ENCODE measurements at places on chromosomes 4 and X.

- peaks cover 34% of the 10 kb centered on the region for H3K27me3 ChIP-seq
- no peak for DNase-seq
Measured at GRCh38 chr4:25656031-25656430, 380 bp downstream of the SLC34A2 start.

GRCh38 chr4:102244878-102245535, 100.3 kb downstream of the SLC39A8 start:
- no peaks in the 10 kb centered on the region for H3K36me3 ChIP-seq
- DNase-seq, result no peak
- H3K4me3 ChIP-seq, result no peak overlapping the region

GRCh38 chrX:154918060-154918483, 31.9 kb downstream of the F8A1 start:
- H3K36me3 ChIP-seq, result no peaks in the 10 kb centered on the region
- H3K4me1 ChIP-seq, result peaks cover 3% of the 10 kb centered on the region
- H3K27ac ChIP-seq, result no peak overlapping the region
- peak overlapping the region; percentile 56 for H3K4me3 ChIP-seq
- H3K27me3 ChIP-seq, result peaks cover 20% of the 10 kb centered on the region
- peak; percentile 51 for DNase-seq

DNA sequence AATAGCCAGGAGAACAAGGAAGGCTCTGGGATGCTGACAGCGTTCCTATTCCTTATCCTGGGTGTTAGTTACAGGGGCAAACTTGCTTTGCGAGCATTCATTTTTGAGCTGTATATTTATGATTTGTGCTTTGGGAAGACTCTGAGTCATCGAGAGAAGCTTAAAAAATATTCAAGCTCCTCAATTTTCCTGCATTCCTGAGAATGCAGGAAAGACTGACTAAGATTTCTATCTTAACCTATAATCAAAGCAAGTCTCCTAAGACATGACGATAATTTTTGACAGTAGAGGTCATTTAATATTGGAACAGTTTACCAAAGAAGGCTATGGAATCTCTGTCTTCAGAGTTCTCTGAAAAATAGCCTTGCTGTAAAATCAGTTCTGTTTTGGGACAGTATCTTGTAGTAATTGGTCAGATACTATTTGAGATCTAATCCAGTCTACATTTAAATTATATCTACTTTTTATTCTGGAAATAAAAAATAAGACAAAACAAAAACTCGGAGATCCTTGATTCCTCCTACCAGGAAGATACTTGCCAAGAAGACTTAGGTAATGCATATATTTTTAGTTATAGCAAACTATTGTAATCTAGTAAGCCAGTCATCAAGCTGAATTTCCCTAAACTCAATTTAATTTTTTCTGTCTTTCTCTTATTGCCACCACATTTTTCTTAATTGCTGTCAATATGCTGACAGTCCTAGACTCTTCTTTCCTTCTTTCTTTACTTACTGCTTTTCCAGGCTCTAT, 31.7 kb downstream of the BBS12 start:
- H3K27ac ChIP-seq, result peak overlapping the region; percentile 9
- H3K36me3 ChIP-seq, result no peaks in the 10 kb centered on the region
- peaks cover 35% of the 10 kb centered on the region for H3K4me1 ChIP-seq
- no peaks in the 10 kb centered on the region for H3K27me3 ChIP-seq

GRCh38 chr4:69995526-69996016, at the start of gene STATH:
Gene STATH (plus strand): TSS chr4:69995966. CDS start chr4:69998438, 2,472 bp downstream.
- no peak for DNase-seq
- no peaks in the 10 kb centered on the region for H3K36me3 ChIP-seq
- no peak within 1 kb of the TSS for H3K27ac ChIP-seq

DNA sequence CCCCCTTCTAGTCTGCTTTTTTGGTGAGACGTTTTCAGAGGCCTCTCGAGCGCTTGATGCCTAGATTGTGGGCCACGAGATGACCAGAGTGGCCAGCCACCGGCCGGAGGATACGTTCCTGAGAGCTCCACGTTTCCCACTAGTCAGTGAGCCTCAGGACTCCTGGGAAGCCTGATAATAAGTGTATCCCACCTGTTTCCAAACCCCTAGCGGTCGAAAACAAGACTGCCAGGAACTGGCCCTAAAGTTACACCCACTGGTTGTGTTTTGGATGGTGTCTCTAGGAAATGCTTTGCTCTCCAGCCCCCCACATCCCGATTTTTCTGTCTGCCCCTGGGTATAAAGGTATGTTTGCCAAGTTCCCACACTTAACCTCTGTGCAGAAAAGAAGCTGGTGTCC, 4.6 kb upstream of the RS1 start:
- DNase-seq, result no peak
- no peak overlapping the region for H3K4me3 ChIP-seq
- peaks cover 11% of the 10 kb centered on the region for H3K4me1 ChIP-seq

- no peak overlapping the region for H3K4me3 ChIP-seq
- no peak for DNase-seq
- peaks cover 6% of the 10 kb centered on the region for H3K27me3 ChIP-seq
- H3K27ac ChIP-seq, result no peak overlapping the region
- no peaks in the 10 kb centered on the region for H3K36me3 ChIP-seq
Measured at GRCh38 chr4:4758681-4759080, 100.8 kb upstream of the MSX1 start.

GRCh38 chrX:40644821-40645358, 2.5 kb downstream of the CXorf38 start:
- H3K27me3 ChIP-seq, result peaks cover 5% of the 10 kb centered on the region
- peak; percentile 65 for DNase-seq
- H3K36me3 ChIP-seq, result peaks cover 50% of the 10 kb centered on the region
- peak overlapping the region; percentile 95 for H3K27ac ChIP-seq

- no peak for DNase-seq
- H3K4me1 ChIP-seq, result no peaks in the 10 kb centered on the region
- peaks cover 50% of the 10 kb centered on the region for H3K27me3 ChIP-seq
- H3K4me3 ChIP-seq, result no peak overlapping the region
- no peak overlapping the region for H3K27ac ChIP-seq
- H3K36me3 ChIP-seq, result no peaks in the 10 kb centered on the region
Measured at GRCh38 chr4:76637712-76638361, 202.8 kb downstream of the SHROOM3 start.

GRCh38 chr4:1082215-1083182, 30.9 kb downstream of the RNF212 start:
- H3K27me3 ChIP-seq, result peaks cover 31% of the 10 kb centered on the region
- no peak overlapping the region for H3K27ac ChIP-seq
- H3K4me3 ChIP-seq, result no peak overlapping the region
- H3K36me3 ChIP-seq, result no peaks in the 10 kb centered on the region
- no peak for DNase-seq
- peaks cover 5% of the 10 kb centered on the region for H3K4me1 ChIP-seq

GRCh38 chr4:41207291-41207831, 7.0 kb downstream of the APBB2 start:
- H3K4me3 ChIP-seq, result no peak overlapping the region
- H3K27me3 ChIP-seq, result peaks cover 43% of the 10 kb centered on the region
- H3K4me1 ChIP-seq, result no peaks in the 10 kb centered on the region
- H3K27ac ChIP-seq, result no peak overlapping the region

DNA sequence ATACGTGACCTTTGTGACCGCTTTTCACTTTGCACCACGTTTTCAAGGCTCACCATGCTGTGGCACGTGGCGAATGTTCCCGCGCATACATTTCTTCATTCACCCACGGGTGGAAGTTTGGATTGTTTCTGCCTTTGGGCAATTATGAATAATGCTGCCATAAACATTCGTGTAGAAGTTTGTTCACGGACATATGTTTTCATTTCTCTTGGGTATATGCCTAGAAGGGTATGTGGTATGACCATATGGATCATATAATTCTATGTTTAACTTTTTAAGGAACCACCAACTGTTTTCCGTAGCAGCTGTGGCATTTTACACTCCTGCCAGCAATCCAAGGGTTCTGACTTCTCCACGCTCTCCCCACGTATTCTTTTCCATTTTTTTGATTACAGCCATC, 60.9 kb upstream of the MXD4 start:
- H3K36me3 ChIP-seq, result peaks cover 5% of the 10 kb centered on the region
- H3K27ac ChIP-seq, result no peak overlapping the region
- H3K4me3 ChIP-seq, result no peak overlapping the region
- H3K4me1 ChIP-seq, result no peaks in the 10 kb centered on the region
- no peak for DNase-seq
- H3K27me3 ChIP-seq, result no peaks in the 10 kb centered on the region

DNA sequence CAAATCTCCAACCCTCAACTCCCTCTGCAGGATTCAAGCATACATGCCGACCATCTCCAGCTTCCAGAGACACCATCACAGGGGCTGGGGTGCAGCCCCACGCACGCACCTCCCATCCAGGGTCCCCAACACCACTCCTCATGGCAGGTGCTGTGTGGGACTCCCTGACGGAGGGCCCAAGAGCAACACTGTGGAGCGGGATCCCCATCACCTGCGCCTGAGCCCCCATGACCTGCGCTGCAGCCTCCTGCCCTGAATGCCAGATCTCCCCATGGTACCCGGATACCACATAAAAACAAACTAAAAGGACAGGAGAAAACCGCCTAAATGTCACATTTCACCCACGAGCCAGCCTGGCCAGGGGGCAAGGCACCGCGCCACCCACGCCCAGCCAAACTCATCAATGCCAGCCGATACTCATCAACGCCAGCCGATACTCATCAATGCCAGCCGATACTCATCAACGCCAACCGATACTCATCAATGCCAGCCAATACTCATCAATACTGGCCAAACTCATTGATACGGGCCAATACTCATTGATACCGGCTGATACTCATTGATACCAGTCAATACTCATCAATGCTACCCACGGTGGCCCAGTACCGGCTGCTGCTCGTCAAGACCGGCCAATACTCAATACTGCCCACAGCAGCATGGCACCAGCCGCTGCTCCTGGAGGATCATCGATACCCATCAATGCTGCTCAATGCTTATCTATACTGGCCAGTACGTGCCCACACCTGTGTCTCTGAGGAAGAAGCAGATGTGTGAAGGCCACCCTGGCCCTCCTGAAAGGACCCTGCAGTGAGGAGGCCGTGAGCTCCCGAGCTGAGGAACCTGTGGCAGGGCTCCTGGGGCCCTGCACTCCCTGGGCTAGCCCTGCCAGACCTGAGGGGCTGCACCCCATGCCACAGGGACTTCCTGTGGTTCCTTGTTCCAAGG, 6.2 kb downstream of the CTBP1 start:
- peak overlapping the region; percentile 79 for H3K27ac ChIP-seq
- peaks cover 78% of the 10 kb centered on the region for H3K36me3 ChIP-seq
- peaks cover 52% of the 10 kb centered on the region for H3K4me1 ChIP-seq
- DNase-seq, result no peak

GRCh38 chrX:132622130-132622529, 133.3 kb upstream of the MBNL3 start:
- peaks cover 8% of the 10 kb centered on the region for H3K4me1 ChIP-seq
- H3K36me3 ChIP-seq, result no peaks in the 10 kb centered on the region
- H3K27ac ChIP-seq, result peak overlapping the region; percentile 30
- no peak overlapping the region for H3K4me3 ChIP-seq
- peak; percentile 66 for DNase-seq
- H3K27me3 ChIP-seq, result peaks cover 54% of the 10 kb centered on the region

DNA sequence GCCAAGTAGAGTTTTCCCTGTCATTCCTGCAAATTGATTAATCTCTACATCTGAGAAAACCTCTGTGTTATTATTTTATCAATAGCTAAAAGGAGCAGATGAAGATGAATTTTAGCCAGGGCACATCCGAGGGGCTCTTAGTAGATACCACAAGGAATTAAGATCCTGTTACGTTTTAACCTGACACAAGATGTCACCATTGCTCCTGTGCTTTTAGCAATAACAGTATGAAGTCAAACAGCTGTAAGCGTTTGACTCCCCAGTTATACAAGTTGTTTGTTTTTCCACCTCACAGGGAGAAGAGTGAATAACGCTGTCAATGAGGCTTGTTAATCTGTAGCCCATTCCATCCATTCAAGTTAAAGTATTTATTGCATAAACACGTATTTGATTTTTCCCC, 76.0 kb upstream of the AP1S2 start:
- H3K4me3 ChIP-seq, result no peak overlapping the region
- H3K36me3 ChIP-seq, result no peaks in the 10 kb centered on the region
- DNase-seq, result no peak

DNA sequence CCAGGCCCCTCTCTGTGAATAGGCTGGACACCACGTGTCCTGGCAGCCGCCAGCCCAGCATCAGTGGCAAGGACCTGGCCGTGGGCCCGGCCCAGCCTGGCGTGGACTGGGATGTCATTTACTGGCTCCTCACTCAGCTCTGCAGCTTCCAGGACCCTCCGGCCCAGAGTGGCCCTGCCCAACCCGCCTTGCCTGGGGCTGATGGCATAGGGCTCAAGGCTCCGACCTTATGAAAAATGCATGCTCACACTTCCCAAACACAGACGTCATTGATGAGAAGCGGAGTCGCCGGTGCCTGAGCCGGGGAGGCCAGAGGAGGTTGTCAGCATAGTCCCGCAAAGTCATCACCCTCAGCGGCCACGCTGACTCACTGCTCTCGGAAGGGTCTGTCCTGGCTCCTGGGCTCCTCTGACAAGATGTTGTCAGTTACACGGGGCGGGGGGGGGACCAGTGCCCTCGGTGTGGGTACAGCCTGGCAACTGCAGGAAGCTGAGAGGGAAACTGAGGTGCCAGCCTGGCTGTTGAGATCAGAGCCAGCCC, 14.3 kb downstream of the CFAP99 start:
- H3K27ac ChIP-seq, result no peak overlapping the region
- no peak for DNase-seq
- no peak overlapping the region for H3K4me3 ChIP-seq
- no peaks in the 10 kb centered on the region for H3K36me3 ChIP-seq
- H3K4me1 ChIP-seq, result no peaks in the 10 kb centered on the region
- no peaks in the 10 kb centered on the region for H3K27me3 ChIP-seq

DNA sequence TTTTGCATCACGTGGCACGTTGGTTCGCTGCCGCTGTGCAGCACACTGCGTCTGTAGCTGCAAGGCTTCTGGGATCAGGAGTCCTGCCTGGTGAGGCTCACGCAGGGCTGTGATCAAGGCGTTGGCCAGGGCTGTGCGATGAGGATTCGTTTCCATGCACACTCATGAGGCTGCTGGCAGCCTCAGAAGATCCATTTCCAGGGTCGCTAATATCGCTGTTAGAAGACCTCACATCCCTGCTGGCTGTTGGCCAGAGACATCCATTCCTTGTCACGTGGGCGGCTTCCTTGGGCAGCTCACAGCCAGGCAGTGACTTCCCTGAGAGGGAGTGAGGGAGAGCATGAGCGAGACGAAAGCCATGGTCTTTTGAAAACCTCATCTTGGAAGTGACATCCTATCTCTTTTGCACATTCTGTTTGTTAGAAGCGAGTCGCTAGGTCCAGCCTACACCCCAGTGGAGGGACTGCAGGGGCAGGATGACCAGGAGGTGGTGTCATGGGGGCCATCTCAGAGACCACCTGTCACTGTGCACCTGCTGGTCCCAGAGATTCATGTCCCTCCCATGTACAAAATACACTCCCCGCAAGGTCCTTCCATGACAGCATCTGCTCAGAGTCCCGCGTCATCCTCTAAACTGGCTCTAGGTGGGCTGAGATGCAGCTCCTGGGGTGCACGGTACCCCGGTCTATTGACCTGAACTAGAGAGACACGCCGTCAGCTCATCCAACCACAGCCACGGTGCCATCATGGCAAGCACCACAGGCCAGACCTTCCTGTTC, 12.2 kb downstream of the RGS12 start:
- H3K27ac ChIP-seq, result no peak overlapping the region
- no peaks in the 10 kb centered on the region for H3K36me3 ChIP-seq
- peak; percentile 26 for DNase-seq
- H3K4me1 ChIP-seq, result peaks cover 53% of the 10 kb centered on the region

GRCh38 chrX:123797543-123798447, 62.1 kb upstream of the XIAP start:
- no peak overlapping the region for H3K4me3 ChIP-seq
- no peak overlapping the region for H3K27ac ChIP-seq
- H3K27me3 ChIP-seq, result no peaks in the 10 kb centered on the region
- no peaks in the 10 kb centered on the region for H3K4me1 ChIP-seq
- no peaks in the 10 kb centered on the region for H3K36me3 ChIP-seq

All from activated T-cell treated with anti-CD3 and anti-CD28 coated beads, Interleukin-2, amount 50 U/mL, for 24 hours (primary cell).